ENCODE measurements at places on chromosomes 11 and 22.

DNA sequence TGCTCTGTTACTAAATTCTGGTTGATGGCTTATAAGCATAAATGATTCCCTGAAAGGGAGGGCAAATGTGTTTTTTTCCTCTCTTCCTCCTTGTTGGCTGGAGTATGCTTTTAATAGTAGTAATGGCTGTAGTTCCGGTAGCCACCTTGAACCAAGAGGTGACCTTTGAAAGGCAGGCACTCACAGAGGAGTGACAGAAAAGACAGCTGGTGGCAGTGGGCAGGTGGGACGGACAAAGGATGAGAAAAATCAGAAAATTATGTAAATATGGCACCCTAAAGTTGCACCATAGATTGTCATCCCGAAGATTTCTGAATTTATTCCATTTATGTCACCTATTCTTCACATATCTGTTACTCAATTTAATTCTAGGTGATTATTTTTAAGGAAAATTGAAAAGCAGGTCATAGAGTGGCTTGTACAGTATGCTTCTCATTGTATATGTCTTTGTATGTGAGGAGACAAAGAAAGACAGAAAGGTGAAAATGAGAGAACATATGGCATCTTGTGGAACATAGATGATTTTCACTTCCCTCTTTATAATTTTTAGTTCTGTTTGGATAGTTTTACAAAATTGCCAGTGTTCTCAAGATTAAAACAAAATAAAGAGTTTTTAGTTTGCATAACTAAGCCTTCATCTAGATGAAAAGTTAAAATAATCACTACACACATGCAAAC lies 17.0 kb downstream of the CASP12 start:
- DNase-seq: no peak

DNA sequence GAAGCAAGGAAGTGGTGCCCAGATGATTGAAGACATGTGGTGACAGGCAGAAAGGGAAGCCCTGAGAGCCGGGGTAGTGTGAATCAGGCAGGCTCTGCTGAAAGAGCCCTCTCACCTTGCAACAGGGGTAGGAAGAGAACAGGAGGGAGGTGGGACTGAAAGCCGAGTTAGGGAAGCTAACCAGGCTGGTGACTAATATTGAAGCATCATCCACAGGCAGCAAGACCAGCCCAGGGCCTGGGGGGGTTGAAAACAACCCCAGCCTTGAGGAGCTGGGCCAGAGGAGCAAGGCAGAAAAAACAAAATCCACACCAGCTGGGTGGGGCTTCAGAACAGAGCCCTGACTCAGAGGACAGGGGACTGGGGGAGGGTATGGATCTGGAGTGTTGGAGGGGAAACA lies 35.0 kb upstream of the CRTAM start:
- DNase-seq: no peak

GRCh38 chr11:34262531-34263081 lies 95.2 kb downstream of the ABTB2 start:
- DNase-seq: no peak

GRCh38 chr22:39479254-39479653 lies 22.4 kb downstream of the MGAT3 start:
- no peak for DNase-seq

DNA sequence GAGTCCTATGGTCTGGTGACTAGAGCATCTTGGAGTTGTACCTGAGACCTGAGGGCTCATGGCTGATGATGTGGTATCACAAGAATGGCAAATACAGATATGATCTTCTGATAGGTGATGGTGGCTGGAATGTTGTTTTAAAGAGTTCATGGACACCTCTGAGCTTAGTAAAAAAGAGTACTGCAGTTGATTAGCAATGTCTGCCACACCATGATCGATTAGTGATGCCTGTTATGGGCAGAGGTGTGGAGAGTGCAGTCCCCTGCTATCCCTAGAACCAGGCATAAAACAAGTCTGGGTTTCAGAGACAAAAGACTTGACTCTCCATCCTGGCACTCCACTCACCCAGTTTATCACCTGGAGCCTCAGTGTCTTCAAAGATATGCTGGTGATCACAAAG lies 1.4 kb upstream of the BATF2 start:
- DNase-seq: no peak

DNA sequence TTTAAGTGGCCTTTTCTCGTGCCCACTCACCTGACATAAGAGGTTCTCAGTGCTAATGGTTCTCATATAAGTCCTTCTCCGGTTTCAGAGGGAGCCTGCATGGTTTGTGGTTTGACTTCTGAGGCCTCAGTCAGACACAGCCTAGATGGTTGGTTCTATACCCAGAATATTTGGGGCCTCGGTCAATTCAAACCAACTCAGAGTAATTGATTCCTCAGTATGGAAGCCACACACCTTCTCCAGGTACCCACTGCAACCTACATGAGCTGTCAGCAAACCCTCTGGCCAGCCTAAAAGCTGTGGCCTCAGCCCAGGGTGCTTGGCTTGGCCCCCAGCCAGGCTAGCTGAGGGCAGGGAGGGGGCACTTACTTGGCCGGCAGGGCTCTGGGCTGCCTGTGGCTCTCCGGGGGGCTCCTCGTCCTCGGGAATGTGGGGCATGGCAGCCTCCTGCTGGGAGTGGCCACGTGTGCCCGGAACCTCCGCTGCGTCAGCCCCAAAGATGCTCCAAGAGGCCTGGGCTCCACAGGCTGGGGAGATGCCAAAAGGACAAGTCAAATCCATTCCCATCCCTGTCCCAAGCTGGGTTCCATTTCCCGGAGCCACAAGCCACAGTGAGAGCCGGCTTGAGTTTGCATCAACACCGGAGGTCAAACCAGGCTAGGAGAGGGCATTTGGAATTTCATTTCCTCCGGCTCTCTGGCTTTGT lies 41.7 kb downstream of the IRAG1 start:
- no peak for DNase-seq

- no peak for DNase-seq
Observed at GRCh38 chr11:99803501-99803900, 782.8 kb downstream of the CNTN5 start.

- no peak for DNase-seq
Observed at GRCh38 chr11:132802947-132803346, 729.4 kb downstream of the OPCML start.
